Stimulated activated CD4-positive, alpha-beta T cell treated with anti-CD3 and anti-CD28 coated beads, Interleukin-4, amount 100 ng/mL, for 1 hour (primary cell): ENCODE measurements at places on chromosomes 1 and 21.

DNA sequence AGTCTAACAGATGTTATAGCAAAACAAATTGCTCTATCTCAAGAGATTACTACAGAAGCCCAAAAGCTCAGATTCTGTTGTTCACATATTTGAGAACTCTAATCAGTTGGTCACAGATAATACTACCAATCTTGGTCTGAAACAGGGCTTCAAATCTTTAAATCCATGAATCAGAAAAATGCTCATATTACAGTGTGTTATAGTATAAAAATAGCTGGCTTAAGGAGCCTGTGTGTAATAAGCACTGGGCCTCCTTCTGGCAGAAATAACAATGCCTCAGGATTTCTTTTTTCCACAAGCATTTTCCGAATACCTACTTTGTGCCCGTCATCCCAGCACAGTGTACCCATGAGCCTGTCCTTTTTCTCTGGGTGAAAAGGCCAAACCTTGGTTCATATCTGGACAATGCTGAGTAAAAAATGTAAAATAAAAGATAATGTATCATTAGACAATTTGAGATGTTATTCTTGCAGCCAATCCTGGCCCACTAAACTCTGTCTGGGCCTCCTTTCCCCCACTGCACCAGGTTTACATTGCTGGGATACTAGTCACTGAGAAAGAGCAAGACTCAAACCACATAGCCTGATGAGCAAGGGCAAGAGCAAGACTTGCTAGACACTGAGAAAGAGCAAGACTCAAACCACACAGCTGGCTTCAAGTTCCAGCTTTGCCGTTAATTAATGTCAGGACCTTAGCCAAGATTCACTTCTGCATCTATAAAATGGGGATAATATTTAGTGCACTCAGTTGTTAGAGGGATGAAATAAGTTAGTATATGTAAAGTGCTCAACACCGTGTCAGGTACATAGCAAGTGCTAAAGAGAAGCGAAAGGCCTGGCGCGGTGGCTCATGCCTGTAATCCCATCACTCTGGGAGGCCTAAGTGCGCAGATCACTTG lies 17.0 kb upstream of the ADAR start:
- DNase-seq: no peak

DNA sequence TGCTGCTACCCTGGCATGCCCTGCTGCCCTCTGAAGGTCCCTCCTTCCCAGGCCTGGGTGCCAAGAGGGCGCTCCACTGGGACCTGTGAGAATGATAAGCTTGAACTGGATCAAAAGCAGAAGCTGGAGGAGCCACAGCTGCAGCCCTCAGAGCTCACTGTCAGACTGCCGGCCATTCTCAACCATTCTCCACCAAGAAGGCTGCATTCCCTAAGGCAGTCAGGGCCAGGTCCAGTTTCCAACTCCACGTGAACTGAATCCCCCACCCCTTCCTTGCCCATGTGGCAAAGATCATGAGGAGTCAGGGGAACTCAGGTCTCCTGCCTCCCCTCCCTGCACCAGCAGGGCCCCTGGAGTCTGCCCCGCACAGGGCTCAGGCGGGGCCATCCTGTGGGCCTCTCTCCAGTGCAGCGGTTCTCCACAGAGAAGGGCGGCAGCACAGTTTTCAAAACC lies 19.5 kb downstream of the SLC1A7 start:
- DNase-seq: no peak

- peak; percentile 29 for DNase-seq
Measured at GRCh38 chr1:152110860-152111514, 4.3 kb downstream of the TCHH start.

DNA sequence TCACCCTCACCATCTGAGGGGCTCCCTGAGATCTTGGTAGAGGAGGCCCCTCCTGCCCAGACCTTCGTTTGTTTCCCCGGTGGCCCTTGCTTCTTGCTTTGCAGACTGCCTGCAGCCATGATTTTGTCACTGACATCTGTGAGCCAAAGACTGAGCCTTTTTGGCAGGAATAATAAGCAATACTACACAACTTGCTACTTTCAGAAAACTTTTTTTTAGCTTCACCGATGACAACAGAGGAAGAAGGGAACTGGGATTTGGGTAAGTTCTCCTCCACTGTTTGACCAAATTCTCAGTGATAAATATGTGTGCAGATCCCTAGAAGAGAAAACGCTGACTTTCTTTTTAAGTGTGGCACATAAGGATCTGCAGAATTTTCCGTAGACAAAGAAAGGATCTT lies 11.7 kb upstream of the CD101 start:
- no peak for DNase-seq

DNA sequence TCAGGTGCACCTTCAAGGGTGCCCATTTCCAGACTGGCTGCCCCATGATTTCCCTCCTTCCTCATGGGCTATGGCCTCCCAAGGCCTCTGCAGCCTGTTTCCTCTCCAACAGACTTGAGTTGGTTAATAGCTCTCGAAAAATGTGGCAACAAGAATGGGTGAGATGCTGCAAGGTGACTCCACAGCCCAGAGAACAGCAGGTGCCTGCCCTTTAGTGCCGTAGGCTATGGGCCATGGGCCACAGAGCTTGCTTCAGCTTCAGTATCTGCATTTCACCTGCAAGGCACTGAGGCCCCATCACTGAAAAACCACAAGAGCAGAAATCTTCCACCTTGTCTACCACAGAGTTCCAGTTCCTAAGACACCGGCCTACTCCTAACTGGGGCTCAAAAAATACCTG lies 122.0 kb downstream of the ETS2 start:
- no peak for DNase-seq

GRCh38 chr1:198201956-198202784 lies 45.4 kb downstream of the NEK7 start:
- no peak for DNase-seq

GRCh38 chr1:58435376-58435775 lies 111.2 kb downstream of the OMA1 start:
- DNase-seq: no peak

DNA sequence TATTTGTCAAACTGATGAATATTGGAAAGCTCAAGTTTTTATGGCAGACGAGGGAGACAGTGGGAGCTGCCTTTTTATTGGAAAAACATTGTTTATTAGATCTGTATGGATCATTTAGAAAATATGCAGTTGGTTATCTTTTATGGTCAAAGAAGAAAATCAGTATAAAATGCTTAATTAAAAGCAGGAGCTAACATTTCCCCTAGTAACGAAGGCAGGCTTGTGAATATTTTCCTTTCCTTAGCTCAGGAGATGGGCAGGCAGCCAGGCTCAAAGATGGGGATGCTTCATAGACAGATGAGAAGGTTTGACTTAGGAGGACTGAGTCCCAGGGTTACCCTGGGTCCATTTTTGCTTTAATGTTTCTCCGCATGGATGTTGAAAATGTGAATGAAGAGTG lies 26.0 kb downstream of the ROR1 start:
- no peak for DNase-seq

DNA sequence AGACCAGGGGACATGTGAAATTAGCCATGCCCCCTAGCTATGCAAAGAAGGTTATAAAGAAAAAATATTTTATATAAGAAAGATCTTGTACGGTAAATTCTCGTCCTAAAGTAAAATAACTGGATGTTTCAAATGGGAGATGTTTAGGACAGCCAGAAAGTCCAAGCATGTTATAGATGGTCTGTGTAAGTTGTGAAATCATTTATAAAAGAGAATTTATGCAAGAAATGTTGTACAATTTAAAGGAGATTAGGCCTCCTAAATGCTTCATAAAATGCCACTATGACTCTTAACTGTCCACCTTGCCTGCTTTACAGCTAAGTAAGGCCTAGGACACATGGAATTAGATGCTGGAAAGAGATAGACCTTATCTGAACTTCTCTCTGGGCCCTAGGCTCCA lies 118.1 kb upstream of the POGK start:
- DNase-seq: no peak

DNA sequence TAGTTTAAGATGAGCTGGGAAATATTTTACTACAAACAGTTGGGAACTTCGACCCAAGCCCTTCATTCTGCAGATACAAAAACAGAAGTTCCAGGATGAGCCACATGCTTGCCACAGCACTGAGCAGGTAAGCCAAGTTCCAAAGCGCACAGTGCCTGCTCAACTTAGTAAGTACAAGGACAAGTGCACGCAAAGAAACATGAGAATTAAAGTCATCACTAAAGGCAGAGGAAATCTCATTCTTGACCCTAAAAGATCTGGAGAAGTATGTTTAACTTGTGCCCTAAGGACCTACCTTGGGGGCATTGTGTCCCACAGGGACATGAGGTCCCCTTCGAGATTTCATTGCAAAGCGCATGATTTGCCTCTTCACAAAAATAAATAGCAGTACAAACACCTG lies 1.2 kb upstream of the UBAP2L start:
- DNase-seq: no peak

DNA sequence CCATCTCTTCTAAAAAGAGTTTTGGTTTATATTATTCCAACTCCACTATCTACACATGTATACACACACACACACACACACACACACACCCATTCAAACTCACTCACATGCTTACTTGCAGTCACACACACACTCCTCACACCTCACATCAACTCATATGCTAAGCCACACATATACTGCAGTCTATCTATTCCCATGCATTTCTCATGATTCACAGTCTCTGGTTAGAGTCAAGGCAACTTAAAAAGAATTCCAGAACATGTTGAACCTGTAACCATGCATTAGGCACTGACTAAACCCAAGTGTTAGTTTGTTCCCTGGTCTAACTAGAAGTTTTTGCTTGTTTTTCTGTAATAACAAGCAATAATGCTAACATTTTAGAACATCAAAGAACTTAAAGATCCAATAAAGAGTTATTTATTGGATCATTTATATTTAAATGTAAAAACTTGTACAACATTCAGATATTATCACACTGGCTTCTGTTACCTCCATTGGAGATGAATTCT lies 931.1 kb downstream of the PLA2G4A start:
- DNase-seq: no peak

DNA sequence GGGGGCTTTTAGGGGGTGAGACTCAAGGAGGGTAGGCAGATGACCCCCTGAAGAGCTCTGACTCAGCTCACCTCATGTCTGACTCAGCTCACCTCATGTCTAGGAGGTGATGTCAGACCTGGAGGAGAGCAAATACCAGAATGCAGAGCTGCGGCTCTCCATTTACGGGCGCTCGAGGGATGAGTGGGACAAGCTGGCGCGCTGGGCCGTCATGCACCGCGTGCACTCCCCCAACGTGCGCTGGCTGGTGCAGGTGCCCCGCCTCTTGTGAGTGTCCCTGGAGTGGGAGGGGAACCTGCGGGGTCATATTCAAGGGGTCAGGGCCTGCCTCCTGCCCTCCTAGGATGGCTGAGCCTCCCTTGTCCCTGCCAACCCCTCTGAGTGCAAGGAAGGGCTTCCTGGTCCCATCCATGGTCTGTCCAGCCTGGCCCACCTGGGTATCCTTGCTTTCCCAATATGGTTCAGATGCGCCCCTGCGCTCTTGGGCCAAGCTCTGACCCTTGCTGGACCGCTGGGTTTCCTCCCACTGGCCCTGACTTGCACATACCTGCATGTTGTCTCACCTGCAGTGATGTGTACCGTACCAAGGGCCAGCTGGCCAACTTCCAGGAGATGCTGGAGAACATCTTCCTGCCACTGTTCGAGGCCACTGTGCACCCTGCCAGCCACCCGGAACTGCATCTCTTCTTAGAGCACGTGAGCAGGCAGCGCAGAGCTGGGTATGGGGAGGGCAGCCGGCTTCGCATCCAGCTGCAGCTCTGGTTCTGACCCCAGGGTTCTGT lies 9.1 kb downstream of the AMPD2 start:
- no peak for DNase-seq

- no peak for DNase-seq
Measured at GRCh38 chr1:34682452-34683223, 72.2 kb upstream of the GJB5 start.

DNA sequence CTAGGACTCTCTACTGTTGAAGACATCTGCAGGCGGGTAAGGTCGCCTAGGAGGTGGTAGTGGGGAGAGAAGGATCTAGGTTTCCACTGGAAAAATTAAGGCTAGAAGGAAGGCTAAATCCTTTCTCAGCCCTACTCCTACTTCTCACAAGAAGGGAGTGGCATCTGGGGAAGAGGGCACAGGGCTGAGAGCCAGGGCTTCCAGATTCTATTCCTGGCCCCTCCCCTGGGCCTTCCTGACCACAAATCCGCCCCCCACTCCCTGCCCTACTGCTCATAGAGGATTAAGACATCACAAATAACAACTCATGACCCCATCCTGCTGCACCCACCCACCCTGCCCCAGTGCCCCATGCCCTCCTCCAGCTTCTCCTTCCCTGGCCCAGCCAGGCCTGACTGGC lies 2.5 kb downstream of the PHLDA3 start:
- no peak for DNase-seq

DNA sequence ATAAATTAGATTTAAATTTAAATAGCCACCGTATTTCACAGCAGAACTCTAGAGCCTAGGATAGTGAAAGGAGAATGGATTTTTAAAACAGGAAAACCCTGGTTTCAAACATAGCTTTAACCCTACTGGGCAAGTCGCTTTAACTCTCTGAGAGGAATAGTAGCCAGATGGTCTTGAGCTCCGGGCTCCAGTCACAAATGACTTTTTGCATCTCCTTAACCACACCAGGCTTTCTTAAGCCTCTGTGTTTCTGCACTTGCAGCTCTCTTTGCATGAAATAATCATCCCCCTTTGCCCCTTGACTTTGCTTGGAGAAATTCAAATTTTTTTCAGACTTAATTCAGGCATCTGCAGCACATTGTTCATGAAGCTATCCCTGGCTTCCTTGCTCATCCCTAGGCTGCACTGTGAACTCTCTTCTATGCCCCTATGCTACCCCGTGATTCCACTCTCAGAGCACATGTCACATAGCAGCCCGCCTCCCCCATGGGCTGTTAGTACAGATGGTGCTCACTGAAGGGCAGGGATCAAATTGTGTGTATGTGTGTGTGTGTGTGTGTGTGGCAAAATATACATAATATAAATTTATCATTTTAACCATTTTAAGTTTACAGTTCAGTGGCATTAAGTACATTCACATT lies 68.8 kb upstream of the DAB1 start:
- DNase-seq: no peak

- no peak for DNase-seq
Measured at GRCh38 chr1:168521401-168522000, 22.3 kb downstream of the XCL2 start.

DNA sequence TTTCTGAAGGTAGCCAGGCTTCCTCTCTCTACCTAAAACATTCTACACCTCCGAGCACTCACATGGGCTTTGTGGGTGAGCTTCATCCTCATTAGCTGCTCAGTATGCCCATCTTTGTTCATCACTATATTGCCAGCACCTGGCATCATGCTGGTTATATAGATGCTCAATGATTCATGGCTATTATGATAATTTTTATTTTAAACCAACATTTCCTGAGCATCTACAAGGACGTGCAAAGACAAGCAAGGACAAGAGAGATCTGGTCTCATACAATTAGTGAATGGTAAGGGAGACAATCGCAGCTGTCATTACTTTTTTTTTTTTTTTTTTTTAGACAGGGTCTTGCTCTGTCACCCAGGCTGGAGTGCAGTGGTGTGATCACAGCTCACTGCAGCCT lies 11.3 kb upstream of the QSOX1 start:
- DNase-seq: no peak

GRCh38 chr1:66271904-66272254 lies 262.1 kb upstream of the SGIP1 start:
- DNase-seq: no peak

GRCh38 chr1:236920286-236920894 lies 83.9 kb downstream of the MT1HL1 start:
- no peak for DNase-seq
